ENCODE measurements at places on chromosomes 12 and 14.

DNA sequence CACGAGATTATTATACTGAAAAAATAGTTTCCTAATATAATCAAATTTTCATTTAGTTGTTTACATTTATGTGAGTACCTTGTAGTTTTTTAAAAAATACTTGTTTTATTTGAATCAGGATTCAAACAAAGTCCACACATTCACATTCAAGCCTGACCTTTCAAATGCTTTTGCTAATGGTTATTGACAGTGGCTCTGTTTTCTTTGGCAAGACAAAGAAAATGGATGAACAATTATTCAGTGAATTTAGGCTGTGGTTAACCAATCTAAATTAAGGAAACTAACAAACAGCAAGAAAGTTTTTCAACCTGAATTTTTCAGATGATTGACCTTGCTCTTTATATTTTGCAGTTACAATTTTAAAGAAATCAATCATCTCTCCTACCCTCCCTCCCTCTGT is 9.7 kb downstream of the SLC4A8 start:
- no peak for DNase-seq

DNA sequence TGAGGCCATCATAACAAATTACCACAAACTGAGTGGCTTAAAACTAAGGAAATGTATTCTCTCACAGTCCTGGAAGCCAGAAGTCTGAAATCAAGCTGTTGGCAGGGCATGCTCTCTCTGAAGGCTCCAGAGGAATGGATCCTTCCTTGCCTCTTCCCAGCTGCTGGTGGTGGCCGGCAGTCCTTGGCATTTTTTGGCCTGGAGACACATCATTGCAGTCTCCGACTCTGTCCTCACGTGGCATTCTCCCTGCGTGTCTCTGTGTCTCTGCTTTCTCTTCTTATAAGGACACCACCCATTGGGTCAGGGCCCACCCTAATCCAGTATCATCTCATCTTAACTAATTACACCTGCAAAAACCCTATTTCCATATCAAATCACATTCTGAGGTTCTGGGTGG is 206.1 kb downstream of the SLC41A2 start:
- no peak for DNase-seq

GRCh38 chr14:105666420-105666819 is 140.0 kb downstream of the TMEM121 start:
- no peak for DNase-seq

DNA sequence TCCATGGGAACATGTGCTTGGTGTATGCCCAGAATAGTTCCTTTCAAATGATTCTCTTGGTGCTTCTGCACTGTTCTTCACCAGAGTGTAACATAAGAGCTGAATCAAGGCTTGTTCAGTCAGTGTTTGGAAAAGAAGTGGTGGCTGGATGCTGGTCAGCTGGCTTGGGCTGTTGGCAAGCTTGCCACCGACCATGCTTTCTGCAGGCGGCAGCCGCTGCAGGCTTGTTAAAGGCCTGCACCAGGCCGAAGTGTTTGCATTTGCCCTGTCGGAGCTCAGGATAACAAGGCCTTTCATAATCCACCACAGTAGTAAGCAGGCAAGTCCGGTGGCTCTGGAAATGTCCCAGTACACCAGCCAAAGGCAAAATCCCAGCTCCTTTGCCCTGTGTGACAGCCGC is 26.9 kb downstream of the DAAM1 start:
- no peak for DNase-seq

DNA sequence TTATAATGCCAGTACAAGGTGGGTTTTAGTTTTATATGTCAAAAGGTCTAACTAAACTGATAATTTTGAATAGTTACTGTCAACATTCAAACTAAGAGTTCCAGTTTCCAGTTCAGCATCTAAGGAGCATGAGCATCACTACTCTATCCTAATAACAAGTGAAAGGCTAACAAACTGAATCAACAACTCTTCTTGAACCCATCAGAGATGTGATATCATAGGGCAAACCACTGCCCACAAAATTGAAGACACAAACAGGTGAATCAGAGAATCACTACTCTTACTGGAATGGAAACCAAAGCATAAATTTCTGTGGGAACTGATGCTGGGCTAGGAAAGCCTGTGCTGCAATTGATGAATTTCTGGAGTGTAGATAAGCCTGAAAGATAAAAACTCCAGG is 140.7 kb upstream of the GRIP1 start:
- no peak for DNase-seq
